ENCODE measurements at places on chromosomes 6 and 20.

DNA sequence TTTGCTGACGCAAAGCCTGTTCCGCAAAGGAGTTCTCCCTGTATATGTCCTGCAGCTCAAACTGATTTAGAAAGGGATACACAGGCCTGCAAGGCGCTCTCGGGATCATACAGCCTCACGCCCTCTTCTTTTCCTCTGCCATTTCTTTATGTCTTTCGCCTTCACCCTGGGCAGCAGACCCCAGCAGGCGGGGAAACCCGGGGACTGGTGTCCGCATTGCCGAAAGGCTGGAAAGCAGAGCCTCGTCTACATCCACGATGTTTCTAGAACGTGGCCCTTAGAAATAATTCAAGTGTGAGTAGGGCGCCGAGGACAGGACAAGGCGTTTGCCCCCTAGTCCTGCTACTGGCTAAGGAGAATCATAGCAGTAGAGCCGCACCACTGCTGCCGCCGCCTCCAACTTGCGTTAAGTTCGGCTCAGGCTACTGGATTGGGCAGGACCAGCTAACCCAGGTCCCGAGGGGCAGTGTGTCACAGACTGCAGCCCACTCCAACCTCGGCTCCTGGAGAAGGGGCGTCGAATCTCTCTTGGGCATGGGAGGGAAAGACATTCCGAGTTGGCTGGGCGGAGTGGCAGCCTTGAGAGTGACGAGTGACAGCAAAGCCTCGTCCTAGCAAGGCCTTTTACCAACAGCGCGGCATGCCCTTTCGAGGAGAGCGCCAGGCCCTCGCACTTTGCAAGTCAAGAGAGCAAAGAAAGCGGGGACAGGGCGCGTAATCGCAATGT lies 2.6 kb upstream of the TBX18 start:
- DNase-seq = no peak

- no peak for DNase-seq
Observed at GRCh38 chr20:50221501-50222308, 31.1 kb downstream of the CEBPB start.

- no peak for DNase-seq
Observed at GRCh38 chr20:19277381-19277780, 64.9 kb downstream of the SLC24A3 start.

DNA sequence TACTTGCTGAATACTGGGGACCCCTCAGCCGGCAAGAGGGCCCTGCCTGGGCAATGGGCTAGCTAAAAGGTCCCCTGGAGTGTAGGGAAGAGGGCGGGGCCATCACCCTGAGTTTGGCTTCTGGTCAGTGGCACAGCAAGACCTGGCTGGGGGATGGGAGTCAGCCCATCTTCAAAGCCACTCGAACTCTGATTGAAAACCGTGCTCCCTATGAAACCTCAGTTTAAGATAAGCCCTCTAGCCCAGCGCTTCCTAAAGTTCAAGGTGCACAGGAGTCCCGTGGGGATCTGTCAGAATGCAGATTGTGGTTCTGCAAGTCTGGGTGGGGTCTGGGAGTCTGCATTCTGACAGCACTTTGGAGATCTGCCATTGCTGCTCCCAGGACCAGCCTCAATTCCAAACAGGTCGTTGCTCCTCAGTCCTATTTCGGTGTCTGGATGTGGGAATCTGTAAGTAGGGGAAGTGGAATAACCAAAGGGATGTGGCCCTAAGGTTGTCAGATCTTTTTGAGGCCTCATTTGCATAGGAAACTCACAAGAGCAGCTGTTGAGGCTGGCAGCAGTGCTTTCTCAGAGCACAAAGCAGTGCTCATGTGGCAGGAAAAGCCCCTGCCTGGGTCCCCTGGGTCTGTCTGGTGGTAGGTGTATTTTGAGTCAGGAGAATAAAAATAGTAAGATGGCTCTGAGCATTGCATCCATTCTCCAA lies 85.3 kb upstream of the SCP2D1 start:
- DNase-seq = no peak

- no peak for DNase-seq
Observed at GRCh38 chr6:111487661-111488060, 4.6 kb upstream of the REV3L start.

GRCh38 chr20:57509665-57510237 lies 15.2 kb downstream of the CTCFL start:
- DNase-seq = peak; percentile 13

DNA sequence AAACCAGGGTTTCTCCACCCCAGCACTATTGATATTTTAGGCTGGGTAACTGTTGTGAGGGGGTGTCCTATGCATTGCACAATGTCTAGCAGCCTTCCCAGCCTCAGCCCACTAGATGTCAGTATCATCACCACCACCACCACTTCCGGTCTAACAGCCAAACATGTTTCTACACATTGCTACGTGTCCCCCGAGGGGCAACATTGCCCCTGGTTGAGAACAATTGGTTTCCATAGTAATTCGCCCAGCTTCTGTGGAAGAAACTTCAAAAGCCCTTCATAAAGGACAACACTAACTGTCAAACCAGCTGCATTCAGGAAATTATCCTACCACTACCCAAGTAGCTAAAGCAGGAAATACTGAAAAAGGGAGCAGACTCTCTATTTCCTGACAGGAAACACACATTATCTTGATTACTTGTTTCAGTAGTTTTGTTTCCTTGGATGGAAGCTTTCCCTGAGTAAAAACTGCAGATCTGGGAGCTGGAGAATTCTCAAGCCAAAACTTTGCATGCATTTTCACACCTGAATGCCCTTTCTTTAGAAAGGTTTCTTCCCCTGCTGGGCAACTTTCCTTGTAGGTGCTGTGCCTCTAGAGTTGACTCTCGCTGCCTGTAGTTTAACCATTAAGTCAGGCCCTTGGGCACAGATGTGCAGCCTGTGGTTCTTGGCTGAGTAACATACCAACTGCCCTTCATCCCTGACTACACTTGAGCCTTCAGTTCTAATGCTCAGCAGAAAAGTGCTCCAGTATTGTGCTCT lies 23.6 kb downstream of the PKHD1 start:
- DNase-seq = peak; percentile 3

GRCh38 chr20:47816487-47817451 lies 31.5 kb upstream of the SULF2 start:
- no peak for DNase-seq

DNA sequence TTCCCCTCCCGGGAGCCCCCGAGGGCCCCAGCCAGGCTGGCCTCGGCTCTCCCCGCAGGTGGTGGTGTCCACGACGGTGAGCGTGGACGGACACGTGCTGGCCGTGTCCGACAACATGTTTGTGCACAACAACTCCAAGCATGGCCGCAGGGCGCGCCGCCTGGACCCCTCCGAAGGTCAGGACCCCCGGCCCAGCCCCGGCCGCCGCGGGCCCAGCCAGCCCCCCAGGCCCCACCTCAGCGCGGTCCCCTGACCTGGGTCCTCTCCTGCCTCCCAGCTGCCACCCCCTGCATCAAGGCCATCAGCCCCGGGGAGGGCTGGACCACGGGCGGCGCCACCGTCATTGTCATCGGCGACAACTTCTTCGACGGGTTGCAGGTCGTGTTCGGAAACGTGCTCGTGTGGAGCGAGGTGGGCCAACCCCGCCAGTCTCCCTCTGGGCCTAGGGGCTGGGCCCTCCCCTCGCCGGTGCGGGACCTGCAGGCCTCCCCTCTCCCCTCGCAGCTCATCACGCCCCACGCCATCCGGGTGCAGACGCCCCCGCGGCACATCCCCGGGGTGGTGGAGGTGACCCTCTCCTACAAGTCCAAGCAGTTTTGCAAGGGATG lies 51.0 kb downstream of the CPXM1 start:
- no peak for DNase-seq

GRCh38 chr20:38818113-38819065 lies 12.9 kb downstream of the PPP1R16B start:
- DNase-seq = no peak

- no peak for DNase-seq
Observed at GRCh38 chr6:33905071-33905609, 101.3 kb upstream of the MLN start.

GRCh38 chr6:148074291-148074690 lies 268.3 kb upstream of the SASH1 start:
- no peak for DNase-seq

DNA sequence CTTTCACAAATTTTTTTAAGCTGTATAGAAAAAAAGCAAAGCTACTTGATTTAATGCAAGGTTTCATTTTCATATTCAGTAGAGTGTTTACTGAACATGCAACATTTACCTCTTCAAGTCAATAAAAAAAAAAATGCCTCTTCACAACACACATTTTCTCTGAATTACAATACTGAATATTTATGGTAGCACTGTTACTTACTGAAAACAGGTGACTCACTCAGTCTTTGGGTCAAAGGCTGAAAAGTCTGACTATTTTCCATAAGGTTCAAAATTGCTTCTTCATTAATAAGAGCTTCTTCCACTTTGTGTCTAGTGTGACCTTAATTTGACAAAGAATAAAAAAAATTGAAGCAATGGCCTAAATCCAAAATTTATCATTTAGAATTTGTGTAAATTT lies 101.9 kb downstream of the REV3L start:
- DNase-seq = no peak

GRCh38 chr20:57325632-57326356 lies 3.8 kb upstream of the SPO11 start:
- DNase-seq = no peak

- no peak for DNase-seq
Observed at GRCh38 chr20:63433351-63433750, 39.1 kb downstream of the KCNQ2 start.
